ENCODE measurements at places on chromosomes 1 and 21.

- DNase-seq = no peak
Measured at GRCh38 chr1:223556414-223557129, 108.9 kb downstream of the CAPN8 start.

DNA sequence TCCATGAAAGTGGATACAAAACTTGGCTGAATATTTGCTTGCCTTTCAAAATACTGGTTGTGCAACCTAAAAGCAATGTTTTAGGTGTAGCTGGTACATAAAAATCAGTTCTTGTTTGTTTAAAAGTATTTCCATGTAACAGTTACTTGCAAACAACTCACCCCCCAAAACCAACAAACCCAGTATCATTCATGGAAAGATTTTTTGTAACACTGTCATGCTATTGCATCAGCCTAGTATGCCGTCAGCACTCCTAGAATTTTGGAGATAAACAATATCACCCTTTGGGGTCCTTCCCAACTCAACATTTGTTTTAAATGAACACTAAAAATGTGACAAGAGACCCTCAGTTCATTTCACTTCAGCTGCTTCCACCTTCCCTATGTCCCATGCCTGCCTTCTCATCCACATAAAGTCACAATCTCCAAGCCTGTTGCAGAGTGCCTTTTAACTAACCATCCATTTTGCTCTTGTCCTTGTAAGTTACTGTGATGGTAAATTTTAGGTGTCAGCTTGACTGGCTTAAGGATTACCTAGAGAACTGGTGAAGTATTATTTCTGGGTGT is 425.3 kb downstream of the DUSP10 start:
- no peak for DNase-seq

- peak; percentile 91 for DNase-seq
Measured at GRCh38 chr1:27392096-27392777, at the start of gene GPR3. TSS of gene GPR3 (plus strand) at chr1:27392622. CDS start at chr1:27393799, 1,177 bp downstream.

GRCh38 chr1:202283991-202284390 is 57.7 kb downstream of the UBE2T start:
- DNase-seq = no peak

DNA sequence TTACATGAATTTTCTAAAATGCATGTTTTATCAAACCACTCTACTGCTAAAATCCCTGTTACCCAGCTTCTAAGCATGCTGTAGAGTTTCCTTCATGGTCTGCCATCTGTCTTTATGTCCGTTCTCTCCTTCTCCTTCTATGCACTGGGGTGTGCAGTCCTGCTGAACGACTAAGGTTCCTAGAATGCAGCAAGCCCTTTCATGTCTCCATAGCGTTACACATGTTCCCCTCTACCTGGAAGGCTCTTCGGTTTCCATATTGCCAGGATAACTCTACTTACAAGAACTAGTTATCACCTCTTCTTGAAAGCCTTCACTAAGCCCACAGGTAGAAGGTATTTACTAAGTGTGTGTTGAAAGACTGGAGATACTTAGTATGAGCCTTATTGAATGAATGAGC is 22.2 kb downstream of the DNM3 start:
- no peak for DNase-seq

- DNase-seq = no peak
Measured at GRCh38 chr21:45169001-45169400, 94.6 kb downstream of the ADARB1 start.

DNA sequence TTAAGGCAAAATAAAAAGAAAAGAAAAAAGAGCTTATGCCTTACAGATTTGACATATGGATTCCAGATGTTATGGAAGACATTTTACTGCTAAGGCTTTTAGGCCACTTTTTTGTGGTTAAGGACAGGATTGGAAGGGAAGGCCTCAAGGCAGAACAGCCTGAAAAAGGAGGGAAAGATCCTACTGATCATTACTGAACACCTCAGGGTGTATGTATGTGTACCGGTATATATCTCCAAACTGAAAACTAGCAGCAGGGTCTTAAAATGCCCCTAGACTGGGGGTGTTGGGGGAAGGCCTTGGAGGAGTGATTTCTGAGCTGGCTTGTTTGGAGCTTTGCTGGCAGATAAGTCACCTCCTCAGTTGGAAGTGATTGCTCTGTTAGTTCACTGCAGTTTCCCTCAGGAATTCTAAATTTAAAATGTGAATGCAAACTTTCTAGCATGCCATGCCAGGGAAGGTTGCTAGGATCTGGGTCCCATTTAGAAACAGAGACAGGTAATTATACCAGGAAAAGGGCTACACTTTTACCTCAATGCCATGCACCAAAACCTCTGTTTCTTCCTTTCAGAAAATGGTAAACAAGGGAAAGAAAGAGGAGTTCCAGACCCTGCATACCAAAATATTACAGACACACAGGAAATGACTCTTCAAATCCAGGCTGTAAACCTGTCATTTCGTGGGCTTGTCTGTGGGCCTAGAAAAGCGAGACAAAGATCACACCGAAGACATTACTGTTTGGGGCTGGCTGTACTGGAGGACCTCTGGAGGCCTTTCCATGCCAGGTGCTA is 15.0 kb downstream of the C1orf52 start:
- DNase-seq = no peak

- DNase-seq = no peak
Measured at GRCh38 chr1:43241413-43241836, 28.4 kb upstream of the TMEM125 start.

DNA sequence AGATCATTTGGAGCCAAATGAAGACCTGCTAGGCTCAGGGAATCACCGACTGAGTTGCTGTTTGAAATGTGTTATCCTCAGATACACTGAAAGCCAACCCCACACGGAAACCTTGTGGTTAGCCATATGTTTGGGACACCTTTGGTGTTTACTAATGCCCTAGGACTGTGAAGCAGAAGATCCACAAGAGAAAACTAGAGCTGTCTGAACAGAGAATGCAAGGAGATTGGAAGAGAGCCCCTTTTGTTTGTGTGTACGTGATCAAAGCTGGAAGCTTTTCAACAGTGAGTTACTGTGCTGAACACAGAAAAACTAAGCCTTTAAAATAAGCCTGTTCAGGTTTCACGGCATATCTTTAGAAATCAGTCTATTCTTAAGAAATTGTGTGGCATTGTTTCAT is 908.2 kb upstream of the ADGRL2 start:
- no peak for DNase-seq

- DNase-seq = no peak
Measured at GRCh38 chr1:30919025-30919881, 10.7 kb upstream of the SDC3 start.

DNA sequence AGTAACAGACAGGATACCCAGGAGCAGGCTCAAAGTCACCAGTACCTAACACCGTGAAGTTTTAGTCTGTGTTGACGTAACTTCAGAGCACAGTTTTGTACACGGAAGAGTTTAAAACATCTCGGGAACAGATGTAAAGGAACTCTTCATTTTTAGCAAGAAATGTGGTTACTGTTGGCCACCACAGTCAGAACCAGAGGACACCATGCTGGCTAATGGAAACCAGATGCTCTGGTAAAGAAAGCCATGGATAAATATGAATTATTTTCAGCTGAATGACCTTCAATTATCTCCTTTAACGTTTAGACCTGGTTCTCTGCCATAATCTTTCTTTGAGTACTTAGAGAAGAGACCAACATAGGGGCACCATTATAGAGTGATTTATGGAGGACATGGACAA is 115.9 kb downstream of the NTMT2 start:
- DNase-seq = no peak

DNA sequence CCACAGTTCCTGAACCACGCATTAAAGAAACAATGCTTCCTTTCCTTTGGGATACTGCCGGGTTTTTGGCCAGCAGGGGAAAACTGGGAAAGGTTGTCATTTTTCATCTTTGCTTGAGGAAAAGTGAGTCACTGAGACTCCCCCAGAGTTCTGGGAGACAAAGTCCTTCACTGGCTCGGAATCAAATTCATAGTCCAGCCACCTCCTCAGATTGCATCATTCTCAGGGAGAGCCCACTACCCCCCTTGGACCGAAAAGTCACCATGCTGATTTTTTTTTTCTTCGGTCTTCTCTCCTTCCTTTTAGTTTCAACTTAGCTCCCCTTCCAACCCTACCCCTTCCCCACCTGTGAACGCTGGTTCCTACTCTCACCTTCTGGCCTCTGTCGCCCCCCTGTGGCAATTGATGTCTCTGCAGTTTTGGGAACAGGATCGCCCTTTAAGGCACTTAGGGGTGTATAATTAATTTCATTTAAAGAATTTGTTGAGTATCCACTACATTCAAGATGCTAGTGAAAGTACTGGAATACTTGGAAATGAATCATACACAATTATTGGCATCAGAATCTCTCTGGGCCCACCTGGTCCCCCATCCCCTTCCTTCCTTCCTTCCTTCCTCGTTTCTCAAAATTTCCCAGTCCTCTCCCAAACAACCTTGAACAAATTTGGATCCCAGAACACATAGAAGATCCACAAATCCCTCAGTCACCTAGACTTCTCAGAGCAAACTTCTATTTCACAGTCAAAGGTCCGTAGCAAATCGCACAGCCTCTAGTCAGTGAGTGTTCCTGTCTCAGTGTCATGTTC is 6.9 kb downstream of the ACKR1 start:
- DNase-seq = no peak
